ENCODE measurements at places on chromosomes 6 and 20.

DNA sequence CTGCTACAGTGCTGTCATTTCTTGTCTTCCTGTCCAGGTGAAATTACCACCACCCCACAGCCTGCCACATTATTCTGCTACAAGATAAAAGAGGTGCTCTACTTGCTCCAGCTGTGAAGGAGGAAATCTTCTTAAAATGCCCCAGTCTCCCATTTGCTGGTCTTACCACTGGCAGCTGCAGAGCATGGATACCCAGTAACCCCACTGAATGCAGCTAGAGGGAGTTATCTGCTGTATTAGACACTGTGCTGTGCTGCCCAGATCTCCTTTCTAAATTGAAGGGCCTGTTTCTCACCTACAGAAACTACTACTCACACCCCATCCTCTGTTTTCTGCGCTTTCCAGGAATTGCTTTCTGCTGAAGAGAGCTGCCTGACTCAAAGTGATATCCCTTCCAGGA lies 517.8 kb downstream of the PKHD1 start:
- no peak for DNase-seq

GRCh38 chr6:42402184-42402583 lies 49.5 kb downstream of the TRERF1 start:
- no peak for DNase-seq

- DNase-seq = peak; percentile 89
These were observed 9.7 kb upstream of the ATXN1 start for GRCh38 chr6:16770701-16771569.

GRCh38 chr6:80402266-80402665 lies 295.8 kb downstream of the BCKDHB start:
- DNase-seq = no peak

DNA sequence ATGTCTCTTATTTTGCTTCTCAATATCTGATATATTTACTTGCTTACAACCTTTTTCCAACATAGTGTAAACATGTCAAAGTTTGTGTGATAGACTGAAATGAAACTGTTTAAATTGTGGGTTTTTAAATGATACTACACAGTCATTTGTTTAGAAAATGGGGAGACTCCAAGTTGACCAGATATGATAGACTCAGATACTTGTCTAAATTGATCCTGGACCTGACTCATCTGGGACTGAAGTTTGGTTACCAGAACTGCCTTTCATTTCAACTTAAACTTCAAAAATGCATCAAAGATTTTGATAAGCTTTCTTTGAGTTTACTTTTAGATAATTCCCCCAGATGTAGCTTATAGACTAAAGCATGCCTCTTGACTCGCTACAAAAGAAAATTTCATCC lies 27.0 kb upstream of the PRL start:
- no peak for DNase-seq

DNA sequence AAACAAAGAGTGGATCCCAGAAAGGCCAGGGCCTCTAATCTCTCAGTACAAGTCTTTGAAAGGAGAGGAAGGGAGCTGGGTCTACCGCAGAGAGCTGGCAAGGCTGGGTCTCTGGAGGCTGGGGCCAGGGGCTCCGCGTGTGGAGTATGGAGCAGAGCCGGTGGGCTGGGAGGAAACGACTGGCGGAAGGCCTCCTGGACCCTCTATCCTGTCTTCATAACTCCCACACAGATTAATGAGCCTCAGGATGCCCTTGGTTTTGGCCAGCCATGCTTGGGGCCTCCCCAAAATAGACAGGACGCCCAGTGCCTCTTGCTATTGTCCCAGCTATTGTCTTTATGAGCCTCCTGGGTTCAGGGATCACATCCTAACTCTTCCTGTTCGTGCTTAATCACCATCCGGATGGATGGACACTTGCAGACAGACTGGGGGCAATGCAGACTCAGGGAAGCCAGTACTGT lies 306.4 kb downstream of the DHX35 start:
- DNase-seq = no peak

- no peak for DNase-seq
These were observed 68.6 kb downstream of the ARHGAP18 start for GRCh38 chr6:129641344-129641743.

GRCh38 chr20:10611357-10611756 lies 62.4 kb downstream of the JAG1 start:
- DNase-seq = peak; percentile 23

- DNase-seq = no peak
These were observed 45.6 kb upstream of the CD93 start for GRCh38 chr20:23131766-23132165.

DNA sequence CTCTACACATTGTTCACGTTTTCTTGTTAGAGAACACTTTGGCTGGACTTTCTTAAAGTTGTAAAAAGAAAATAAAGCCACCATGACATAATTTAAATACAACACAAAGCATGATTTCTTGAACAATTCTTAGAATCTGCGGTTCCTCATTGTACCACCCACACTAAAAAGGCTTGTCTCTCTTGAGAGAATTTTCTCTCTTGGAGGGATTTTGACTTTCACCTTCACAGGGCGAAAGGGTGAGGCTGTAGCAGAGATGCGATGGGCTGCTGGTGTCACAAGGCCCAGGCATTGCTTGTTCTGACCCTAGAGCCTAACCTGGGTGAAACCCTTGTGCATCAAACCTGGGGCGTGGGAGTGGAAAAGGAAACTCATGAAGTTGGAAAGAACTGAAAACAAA lies 122.7 kb upstream of the RIPOR2 start:
- no peak for DNase-seq

GRCh38 chr20:20102716-20103258 lies 50.5 kb downstream of the CFAP61 start:
- no peak for DNase-seq

- DNase-seq = no peak
These were observed 35.1 kb upstream of the EDN3 start for GRCh38 chr20:59265298-59265697.

GRCh38 chr20:25486377-25486776 lies 78.9 kb downstream of the GINS1 start:
- DNase-seq = peak; percentile 16

- DNase-seq = no peak
These were observed 73.4 kb downstream of the PTPN1 start for GRCh38 chr20:50583442-50584150.

DNA sequence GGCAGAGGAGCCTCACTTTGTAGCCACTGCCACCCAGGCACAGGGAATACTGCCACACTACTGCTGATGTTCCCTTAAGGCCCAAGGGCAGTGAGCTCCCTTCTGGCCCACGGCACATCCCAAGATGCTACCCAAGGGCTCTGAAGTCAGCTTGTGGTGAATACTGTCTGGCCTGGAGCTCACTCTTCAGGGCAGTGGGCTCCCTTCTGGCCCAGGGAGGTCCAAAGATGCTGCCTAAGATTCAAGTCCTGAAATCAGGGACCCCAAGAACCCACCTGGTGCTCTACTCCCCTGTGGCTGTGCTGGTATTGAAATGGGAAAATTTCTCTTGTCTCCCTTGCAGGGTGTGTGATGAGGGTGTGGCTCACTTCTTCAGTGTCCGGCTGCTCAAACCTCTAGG lies 132.8 kb downstream of the TINAG start:
- no peak for DNase-seq

DNA sequence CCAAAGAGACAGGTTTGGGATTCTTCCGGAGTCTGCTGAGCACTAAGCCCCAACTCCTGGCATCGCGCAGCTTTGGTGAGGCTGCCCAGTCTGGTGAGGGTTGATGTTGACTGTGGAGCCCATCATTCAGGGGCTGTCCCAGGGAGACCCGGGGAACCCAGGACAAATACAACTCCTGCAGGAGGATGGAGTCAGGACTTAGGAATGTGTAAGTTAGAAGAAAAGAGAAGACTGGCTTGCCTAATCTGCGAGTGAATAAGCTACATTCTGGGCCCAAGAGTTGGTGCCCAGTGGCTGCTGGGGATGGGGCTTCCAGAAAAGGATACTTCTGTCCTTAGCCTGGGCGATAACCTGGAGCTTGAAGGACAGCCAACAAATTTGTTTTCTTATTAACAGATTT lies 47.9 kb downstream of the STK35 start:
- DNase-seq = no peak

DNA sequence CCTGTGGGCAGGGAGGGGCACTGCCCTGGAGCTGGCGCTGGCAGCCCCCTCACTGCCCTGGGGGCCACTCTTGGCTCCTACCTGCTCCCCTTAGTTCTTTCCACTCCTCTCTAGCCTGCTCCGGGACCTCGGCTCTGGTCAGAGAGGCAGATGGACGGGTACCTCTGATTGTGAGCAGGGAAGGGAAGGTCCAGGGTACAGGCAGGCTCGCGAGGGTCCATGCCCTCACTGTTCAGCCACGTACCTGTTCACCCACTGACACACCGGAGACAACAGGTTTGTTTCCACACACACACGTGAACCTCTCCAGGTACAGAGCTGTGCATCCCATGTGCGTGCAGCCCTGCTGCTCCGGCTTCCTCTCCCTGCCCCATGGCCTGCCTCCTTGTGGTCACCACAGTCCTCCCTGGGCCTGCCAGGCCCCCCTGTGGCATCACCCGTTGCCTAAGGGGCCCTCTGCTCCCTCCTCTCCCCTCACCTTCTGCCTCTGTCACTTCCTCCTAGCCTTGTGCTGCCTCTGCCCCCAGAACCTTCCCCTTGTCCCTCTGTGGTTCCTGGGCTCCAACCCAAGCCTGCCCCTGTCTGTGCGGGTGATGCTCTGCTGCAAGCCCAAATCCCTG lies 2.3 kb downstream of the EMILIN3 start:
- DNase-seq = no peak

DNA sequence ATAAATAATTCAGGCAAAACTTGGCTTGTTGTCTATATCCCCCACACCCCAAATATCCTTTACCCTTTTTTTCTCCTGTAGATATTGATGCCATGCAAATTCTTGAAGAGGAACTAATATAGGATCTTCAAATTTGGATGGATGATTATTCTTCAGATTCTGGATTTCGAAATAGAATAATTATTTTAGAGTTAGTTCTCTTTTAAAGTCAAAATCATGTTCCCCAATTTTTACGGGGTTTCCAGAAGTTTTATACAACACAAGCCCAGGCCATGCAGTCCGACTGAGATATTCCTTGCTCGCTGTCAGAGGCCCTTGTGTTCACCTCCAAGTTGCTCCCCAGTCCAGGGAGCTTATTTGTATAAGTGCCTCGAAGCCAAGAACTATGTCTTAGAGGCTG lies 4.4 kb downstream of the PPIL6 start:
- no peak for DNase-seq

GRCh38 chr20:12207875-12208274 lies 290.2 kb downstream of the BTBD3 start:
- peak; percentile 71 for DNase-seq

DNA sequence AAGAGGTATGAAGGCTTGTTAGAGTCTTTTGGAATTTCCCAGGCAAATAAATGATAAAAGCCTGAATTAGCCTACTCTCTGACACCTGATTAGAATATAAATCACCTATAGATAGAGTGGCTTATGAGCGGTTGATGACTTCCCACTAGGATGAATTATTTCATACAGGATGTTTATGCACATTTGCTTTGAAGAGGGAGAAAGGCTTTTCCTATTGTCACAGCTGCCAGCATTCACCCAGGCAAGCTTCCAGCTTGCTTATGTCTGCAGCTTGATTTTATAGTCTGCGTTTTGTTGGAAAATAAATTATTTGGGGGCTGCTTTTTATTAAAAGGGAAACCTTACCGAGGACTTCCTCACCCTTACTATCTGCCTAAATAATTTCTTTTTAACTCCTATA lies 51.3 kb upstream of the EIF2S2 start:
- DNase-seq = no peak

DNA sequence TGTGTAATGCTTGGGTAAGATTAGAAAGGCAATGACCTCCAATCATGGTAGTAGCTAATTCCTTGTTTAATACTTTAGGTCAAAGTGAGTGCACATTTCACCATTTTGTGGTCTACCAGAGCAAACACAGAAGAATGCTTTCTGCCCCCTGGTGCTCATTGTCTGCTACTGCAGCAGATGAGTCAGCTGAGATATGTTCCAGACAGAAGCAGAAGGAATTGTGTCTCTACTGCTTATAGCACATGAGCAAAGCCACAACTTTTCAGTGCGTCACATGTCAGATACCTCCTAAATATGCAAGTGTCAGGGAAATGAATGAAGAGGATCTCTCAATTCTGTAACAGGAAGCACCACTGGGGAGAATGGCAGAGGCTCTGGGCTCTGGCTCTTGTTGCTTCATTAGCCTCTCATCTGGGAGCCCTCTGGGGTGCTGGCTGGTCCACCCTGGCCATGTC lies 308.9 kb downstream of the ALDH8A1 start:
- peak; percentile 77 for DNase-seq

- no peak for DNase-seq
These were observed 83.7 kb upstream of the ZFP64 start for GRCh38 chr20:52275181-52275691.

DNA sequence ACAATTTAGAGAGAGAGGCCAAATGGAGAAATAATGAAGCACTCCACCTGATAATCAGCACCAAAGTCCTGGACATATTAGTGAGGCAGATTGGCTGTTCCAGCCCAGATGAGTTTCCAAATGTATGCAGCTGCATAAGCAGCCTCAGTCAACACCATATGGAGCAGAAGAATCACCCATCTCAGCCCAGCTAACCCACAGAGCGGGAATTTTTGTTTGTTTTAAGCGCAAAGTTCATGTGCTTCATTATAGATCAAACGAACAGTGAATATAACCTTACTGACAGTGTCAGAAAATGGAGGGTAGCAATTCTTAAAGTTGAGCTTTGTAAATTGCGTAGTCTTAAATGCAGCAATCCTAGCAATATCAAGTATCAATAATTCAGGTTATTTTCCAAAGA lies 234.0 kb upstream of the CEP162 start:
- DNase-seq = no peak

DNA sequence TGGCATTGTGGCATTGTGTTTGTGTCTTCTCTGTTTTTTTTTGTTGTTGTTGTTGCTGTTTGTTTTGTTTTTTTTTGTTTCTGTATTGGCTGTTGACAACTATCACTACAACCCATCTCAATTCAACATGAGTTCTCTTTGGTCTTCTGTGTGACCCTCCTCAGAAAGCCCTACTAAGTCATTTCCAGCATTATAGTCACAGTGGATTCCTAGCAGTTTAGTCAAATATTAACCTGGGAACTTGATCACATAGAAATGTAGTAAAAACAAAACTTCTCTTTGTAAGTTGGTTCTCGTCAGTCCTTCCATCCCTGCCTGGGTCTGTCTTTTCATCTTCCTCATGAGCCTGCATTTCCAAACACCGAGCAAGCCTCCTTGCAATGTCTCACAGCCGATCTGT lies 16.8 kb downstream of the SLC17A2 start:
- DNase-seq = no peak

DNA sequence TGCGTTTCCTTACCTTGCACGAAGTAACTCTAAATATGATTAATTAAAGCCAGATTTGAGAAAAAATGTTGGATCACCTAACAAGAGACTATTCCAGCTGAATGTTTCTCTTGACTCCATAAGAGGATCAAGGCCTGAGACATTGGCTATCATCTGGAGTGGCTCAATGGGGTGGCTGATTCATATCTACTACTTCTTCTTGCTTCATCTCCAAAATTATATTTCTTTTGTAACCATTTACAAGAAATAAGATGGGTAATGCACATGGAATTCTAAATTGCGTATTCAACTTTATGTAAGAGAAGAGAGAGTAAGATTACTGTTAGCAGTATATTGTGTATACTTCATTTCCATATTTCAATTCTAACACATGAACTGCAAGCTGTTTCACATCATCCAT lies 819.0 kb upstream of the EYS start:
- no peak for DNase-seq

DNA sequence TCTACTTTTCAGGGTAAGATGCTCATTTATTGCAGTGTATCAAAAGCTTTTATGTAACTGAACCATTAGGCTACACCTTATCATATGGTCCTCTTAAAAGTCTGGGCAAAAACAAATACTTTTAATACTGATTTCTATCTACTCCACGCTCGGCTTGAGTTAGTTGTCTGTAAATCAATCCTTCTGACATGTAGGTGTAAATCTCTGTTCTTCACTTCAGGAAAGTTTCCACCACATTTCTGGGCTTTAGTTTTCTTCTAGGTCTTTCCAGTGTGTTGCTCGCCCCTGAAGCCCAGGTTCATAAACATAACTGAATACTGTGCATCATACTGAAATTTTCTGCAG lies 89.2 kb upstream of the RNF217 start:
- no peak for DNase-seq
